NCI-H748 treated with DMSO at 0.1 percent for 48 hours (cell line): ENCODE measurements at places on chromosomes 16 and 17.

DNA sequence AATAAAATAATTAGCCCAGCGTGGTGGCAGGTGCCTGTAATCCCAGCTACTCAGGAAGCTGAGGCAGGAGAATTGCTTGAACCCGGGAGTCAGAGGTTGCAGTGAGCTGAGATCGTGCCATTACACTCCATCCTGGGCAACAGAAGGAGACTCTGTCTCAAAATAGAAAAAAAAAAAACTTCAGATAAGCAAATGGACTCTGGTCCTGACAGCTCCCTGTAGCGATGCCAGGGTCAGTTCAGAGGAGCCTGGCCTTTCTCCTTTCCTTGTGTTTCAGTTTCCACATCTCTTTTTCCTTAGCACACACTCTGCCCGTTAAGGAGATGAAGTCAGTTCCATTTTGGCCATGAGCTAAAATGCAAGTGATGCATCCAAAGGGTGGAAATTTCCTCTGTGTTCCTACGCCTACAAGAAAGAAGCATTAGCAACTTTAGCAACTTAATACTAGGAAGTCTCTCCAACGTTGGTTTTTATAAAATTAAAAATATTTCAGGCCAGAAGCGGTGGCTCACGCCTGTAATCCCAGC, 11.6 kb upstream of the GRB2 start:
- DNase-seq: no peak

DNA sequence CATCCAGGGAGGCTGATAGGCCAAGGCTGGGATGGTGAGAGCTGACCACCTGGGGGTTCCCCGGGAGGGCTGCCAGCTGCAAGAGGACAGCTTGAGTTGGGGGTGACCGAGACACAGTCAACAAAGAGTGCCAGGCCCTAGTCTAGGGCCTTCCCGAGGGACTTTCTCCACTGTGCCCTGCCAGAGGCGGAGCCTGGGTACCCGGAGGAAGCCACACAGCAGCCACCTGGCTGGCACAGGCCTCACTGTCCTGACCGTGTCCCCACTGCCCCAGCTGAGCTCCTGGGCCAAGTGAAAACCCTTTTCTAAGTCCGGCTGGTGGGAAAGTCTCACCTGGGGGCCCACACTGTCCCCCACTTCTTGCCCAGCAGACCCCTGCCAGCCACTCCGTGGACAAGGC, 71.9 kb upstream of the GSE1 start:
- no peak for DNase-seq

- DNase-seq: no peak
Observed at GRCh38 chr16:84610376-84610775, 7.5 kb downstream of the COTL1 start.

- no peak for DNase-seq
Observed at GRCh38 chr17:46726206-46726605, 92.3 kb downstream of the WNT3 start.

GRCh38 chr17:47707056-47707804, 13.3 kb downstream of the TBKBP1 start:
- DNase-seq: no peak

DNA sequence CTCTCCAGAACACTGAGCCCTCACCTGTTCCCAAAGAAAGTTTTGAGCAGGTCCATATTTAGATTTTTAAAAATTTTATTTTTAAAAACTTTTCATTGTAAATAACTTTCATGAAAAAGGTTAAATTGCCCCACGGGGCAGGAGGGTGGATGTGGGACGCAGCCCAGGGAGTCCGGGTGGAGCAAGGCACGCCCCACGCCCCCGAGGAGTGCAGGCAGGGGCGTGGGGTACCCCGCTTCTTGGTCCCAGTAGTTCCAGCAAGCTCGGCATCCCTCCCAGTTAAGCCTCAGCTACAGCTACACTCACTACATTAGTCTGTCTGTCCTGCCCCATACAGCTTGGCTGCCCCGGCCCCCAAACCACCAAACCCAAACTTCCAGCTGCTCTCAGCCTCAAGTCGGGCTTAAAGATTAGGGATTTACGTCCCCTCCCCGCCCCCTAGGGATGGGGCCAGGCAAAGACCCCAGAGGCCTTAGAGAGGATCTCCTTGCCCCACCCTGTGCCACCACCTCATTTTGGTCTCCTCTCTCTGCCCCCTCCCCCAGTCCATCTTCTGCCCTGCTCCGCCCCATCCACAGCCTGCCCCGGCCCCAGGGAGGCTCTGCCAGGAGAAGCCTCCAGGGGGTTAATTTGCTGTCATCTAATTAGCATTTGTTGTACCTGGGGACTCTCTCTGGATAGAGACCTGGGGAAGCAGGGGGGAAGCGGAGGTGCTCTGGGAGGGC, 4.6 kb downstream of the FOXJ1 start:
- no peak for DNase-seq

GRCh38 chr17:50218771-50219315, 17.4 kb upstream of the COL1A1 start:
- DNase-seq: no peak

DNA sequence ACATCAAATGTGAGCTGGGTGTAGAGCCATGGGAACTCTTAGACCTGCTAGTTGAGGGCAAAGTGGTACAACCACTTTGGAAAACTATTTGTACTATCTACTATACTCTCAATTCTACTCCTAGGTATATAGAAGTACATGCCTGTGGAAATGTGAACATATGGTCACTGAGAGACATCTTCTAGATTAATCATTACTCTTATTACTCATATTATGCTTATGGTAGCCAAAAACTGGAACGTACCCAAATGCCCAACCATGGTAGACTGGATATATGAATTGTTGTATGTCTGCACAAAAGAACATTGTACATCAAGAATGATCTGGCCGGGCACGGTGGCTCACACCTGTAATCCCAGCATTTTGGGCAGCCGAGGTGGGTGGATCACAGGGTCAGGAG, 2.7 kb downstream of the WDR45B start:
- no peak for DNase-seq

GRCh38 chr17:56284482-56284881, 131.2 kb downstream of the ANKFN1 start:
- DNase-seq: no peak

DNA sequence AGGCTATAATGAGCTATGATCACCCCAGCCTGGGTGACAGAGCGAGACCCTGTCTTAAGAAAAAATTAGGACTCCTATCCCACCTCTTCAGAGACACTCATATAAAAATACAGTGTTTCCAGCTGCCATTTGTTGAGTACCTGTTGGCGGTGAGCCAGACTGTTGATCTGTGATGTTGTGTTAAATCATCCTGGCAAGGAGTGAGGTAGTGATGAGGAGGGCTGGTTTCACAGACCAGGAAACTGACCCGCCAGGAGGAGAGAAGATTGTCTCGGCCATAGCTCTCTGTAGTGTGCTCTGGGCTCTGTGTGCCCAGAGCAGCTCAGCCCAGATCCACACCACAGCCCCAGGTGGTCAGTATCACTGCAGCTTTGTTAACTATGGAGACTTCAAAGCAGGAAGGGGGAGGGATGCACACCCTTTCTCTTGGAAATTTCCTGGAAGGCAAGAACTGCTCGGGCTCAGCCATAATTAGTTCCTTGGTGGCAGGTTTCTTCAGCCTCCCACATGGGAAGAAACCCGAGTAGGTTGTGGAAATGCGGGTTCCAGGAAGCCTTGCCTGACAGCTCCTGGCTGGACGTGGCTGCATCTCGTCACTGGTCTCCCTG, 343.0 kb downstream of the SNX29 start:
- DNase-seq: peak; percentile 14

GRCh38 chr16:15829460-15829859, 27.4 kb downstream of the MYH11 start:
- DNase-seq: no peak

DNA sequence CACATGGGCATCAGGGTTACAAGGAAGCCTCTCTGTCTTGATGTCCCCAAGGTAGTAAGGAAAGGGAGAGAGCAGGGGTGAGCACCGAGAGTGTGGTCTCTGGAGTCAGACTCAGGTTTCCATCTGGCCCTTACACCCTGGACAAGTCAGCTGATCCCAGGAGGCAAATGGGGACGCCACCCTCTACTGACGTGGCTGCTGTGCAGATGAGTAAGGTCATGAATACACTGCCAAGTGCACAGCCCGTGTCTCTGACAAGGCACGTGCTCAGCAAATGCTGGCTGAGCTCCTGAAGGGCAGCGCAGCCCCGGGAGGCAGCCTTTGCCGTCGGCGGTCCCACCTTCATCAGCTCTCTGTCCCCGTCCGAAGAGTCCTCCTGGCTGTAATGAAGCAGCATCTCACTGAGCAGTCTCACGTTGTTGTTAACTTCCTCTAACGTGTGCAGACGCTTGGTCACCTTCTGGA, 19.4 kb downstream of the GGA3 start:
- no peak for DNase-seq

DNA sequence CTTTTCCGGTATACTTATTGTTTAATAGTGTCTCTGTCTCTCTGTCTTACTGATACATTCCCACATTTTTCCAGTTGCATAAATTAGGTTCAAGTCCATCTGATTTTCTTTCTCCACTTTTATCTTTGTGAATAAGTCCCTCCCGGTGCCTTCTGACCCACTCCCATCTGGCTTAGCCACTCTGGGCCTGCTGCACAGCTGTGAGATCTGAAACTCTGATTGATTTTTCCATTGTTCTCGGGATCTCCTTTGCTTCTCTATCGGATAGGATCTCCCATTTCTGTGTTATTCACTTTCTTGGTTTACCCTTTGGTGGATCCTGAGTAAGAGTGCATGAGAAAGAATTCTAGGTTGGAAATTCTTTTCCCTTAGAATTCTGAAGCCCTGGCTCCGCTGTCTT, 8.6 kb downstream of the UTP4 start:
- DNase-seq: no peak

DNA sequence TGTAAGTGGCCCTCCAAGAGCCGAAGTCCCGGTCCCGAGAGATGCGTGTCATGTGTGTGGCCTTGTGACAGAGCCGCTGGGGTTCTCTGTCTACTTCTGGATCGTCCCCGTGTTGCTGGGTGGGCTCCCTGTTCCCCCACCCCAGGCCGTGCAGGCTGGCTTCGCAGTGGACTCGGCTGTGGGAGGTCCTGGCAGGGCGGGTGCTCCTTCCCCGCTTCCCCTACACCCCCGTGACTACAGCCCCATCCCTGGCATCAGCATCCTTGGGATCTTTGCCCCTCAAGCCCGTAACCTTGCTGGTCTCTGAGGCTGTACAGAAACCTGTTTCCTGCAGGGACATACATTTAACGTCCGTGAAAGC, 136.3 kb downstream of the BANP start:
- no peak for DNase-seq

DNA sequence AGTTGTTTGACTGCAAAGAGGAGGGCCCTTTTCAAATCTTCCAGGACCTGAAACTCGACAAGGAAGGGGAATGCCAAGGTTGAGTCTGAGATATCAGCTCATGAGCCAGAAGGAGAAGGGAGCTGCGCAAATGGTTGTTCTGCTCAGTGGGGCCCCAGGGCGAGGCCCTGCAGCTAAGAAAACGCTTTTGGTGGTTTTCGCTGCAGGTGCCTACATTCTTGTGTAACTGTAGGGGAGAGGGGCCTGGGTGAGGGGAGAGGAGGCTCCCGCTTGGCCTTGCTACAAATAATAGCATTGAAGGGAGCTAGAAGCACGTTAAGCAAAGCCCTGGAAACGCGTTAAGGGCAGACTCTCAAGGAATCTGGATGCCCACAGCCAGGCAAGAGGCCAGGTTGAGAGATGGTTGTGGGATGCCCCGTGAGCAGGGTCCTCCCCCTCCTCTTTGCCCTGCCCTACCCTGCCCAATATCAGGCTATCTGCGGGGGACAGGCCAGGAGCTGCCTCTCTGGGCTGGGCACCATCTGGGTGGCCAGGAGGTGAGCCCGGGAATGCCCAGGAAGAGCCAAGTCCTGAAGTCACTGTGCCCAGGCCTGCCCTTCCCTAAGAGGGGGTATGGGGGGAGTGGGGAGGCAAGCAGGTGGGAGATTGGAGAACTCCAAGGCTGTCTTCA, 21.9 kb downstream of the GPR142 start:
- no peak for DNase-seq

GRCh38 chr17:17044846-17045561, 2.7 kb downstream of the MPRIP start:
- peak; percentile 46 for DNase-seq

DNA sequence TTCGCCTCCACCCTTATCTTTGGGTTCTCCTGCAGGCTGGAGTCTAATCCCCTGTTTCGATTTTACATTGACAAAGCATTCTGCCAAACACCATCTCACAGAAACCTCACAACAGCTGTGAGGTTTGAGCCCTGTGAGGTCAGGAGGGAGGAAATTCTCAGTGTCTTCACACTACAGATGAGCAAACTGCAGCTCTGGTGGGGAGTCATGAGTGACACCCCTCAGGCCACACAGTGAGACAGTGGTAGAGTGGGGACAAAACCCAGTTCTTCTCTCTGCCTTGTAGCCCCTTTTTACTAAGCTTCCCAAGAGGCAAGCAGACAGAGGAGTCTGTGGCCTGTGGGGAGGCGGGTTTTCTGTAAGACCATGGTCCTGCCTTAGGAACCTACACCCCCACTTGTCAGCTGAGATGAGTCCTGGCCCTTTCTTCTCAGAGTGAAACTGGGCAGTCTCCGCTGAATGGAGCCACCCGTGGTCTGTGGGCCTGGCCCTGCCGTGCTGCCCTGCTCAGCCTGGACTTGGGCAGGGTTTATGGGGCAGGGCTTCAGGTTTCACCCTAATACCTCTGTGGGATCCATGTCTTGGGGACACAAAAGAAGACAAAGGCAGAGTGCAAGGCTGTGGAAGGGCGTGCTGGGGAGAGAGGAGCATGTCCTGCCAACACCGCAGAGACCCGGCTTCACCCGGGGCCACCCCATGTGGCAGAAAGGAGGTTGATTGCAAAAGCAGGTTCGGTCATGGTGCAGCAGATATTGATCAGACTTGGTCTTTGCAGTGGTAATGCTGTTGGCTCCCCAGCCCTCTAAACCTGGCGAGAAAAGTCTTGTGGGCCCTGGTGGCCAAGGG, 59.0 kb downstream of the ABR start:
- no peak for DNase-seq

GRCh38 chr16:70298988-70299938, at the start of gene DDX19B:
Gene DDX19B (plus strand): TSS chr16:70299186. CDS start chr16:70299298, 112 bp downstream.
- peak; percentile 25 for DNase-seq

- DNase-seq: no peak
Observed at GRCh38 chr16:84220851-84221250, 19.0 kb downstream of the KCNG4 start.

GRCh38 chr17:17523731-17524490, 27.7 kb upstream of the RASD1 start:
- no peak for DNase-seq

DNA sequence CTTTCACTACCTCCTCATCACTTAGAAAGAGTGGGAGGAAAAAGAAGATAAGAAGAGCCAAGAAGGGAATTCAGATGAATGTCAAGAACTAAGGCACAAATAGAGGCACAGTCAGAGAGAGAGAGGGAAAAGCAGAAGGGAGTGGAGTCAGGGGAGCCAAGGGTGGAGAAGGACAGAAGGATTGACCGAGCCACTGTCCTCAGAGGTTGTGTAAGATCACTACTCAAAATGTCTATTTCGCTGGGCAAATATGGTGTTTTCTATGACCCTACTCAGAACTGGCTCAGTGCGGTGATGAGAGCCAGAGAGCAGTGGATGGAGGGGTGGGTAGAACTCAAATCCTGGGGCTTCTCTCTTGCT, 139.2 kb upstream of the HS3ST2 start:
- DNase-seq: no peak
